Lung microvascular endothelial cell (primary cell): ENCODE measurements at places on chromosomes 12 and 14.

DNA sequence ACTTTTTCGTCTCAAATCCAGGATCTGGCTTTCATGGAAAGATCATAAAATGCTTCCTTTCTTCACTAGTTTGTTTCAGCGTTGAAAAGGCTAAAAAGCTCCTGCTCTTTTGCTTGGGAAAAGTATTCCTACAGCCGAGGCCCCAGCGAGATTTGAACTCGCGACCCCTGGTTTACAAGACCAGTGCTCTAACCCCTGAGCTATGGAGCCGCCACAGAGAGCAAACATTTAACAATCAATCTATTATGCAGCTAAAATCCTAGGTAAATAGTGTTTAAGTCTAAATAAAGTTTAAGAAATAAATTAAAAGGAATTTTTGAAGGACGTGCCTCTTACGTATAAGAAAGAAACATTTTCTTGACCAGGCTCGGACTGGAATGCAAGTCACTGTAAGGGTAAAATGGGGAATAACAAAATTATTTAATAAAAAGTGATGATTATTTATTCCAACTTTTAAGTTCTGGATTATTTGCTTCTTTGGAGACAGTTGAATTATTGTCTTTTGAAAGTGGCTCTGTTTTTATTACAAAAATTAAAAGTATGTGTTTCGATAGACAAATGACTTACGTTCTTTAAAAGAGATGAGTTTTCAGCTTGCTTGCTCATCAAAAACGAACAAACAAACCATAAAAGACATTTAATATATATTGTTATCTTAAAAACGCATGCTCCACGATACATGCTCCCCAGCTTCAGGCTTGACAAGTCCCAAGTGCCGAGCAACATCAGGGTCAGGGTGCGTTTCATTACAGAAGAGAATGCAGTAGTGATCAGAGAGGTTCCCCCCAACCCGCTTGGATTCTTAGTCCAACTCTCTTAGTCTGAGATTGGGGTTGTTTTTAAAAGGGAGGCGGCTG lies 10.2 kb downstream of the OR6S1 start:
- peak; percentile 58 for DNase-seq

DNA sequence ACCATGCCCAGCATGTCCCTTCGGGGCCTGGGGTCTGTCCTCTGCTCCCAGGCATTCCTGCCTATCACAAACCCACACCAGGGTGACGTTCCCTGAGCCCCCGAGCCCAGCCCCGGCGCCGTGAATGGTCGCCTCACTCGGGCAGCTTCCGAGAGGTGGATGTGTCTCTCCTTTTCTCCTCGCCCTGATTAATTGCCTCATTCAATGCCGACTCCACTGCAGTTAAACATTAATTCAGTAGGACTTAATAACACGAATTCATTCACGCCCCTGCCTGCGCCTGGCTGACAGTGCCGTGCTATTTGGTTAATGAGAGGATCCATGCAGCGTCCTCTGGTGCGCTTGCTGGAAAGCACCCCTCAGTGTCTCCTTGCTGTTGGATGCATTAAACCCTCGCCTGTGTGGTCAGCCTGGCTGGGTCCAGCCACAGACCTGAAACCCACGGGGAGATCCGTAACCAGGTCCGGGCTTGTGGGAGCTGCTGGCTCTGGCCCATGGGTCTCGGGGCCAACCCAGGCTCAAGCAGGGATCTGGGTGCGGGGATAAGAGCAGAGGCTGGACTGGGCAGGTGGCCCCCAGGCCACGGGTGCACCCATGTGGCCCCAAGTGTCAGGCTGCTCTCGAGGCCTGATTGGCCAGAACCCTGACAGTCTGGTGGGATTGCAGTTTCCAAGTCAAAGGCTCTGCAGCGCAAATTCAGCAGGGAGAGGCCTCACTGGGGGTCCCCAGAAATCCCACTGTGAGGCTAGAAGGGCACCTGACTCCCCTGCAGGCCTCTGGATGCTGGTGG lies 55.4 kb downstream of the FBRSL1 start:
- DNase-seq = no peak

GRCh38 chr12:51001799-51002198 lies 24.4 kb downstream of the SLC11A2 start:
- no peak for DNase-seq

GRCh38 chr12:88325076-88325815 lies 183.1 kb downstream of the TMTC3 start:
- DNase-seq = no peak

DNA sequence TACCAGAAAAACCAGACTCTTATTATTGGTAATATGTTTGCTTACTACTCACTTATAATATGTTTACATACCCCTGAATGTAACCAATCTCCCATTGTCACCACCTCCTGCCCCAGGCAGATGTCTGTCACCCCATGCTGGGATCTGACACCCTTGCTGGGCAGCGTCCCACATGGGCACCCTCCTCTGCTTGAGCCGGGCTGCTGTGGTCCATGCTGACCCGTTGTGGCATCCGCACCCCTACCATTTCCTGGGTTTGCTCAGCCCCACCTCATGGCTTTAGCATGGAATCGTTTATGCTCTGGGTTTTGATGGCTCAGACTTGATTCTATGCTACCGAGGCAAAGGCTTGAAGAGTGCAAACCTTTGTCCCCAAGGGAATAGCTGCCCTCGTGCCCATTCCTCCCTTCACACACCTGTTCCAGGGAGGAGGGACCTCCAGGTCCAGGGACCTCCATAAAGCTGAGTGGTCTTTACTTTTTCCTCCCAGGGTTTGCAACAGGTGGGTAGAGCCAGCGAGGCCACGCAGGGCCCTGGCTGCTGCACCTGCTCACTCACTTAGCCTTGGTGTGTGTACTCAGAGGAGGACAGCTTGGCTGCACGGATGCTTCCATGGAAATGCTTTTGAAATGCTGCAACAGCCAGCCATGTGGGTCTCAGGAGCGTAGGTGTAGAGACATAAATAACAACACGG lies 68.7 kb downstream of the PRMT8 start:
- DNase-seq = no peak

DNA sequence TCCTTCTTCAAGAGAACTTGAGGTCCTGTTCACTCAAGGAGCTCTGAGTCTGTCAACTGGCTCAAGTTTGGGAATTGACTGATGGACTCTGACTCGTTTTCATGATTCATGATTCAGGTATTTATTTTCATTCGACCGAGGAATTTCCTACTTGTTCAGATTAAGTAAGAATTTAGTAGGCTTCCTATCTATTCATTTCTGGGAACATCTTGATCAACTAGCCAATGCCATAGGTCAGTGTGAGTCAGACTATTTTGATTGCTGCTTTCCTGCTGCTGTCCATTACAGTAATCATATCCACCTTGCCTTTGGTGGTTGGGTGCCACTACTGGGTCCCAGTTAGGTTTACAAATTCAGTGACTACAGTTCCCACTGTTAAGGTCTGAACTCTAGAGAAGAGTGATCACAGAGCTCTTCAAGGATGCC lies 6.1 kb downstream of the FAM186A start:
- peak; percentile 33 for DNase-seq

- DNase-seq = no peak
Measured at GRCh38 chr12:76755829-76756379, 8.0 kb upstream of the ZDHHC17 start.

GRCh38 chr12:111406474-111407376 lies 1.0 kb downstream of the SH2B3 start:
- DNase-seq = peak; percentile 48

DNA sequence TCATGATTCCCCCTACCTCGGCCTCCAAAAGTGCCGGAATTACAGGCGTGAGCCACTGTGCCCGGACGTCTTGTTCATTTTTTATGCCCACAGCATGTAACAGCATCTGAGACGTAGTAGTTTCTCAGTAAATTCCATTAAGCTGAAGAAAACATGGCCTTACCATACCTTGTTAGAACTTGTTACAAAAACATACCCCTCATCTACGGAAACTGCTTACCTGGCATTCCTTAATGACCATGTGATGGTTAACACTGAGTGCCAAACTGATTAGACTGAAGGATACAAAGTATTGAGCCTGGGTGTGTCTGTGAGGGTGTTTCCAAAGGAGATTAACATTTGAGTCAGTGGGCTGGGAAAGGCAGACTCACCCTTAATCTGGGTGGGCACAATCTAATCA lies 186.8 kb downstream of the CEP128 start:
- DNase-seq = no peak
